Thoracic aorta (tissue), 2 donors: ENCODE measurements at places on chromosomes 4 and X. TPM values are rescaled to one million over a fixed set of nuclear protein-coding genes. Genes with fewer than 3 reads are reported as not detected.
A peak's percentile ranks its signal among the peaks of the same experiment; 100 is the strongest.

The MAP7D2 gene
- 0.14 TPM for total RNA-seq

The SHROOM3 gene
- 171 TPM for total RNA-seq

The PABPC4L gene
- total RNA-seq, result 2.2 TPM

The TSPAN6 gene
- 7.2 TPM for total RNA-seq

The PCDH11X gene
- 35.2 TPM for total RNA-seq

The KCNE5 gene
- 1.3 TPM for total RNA-seq

The XK gene
- total RNA-seq, result 1.6 TPM

GRCh38 chrX:47390780-47391179, 20.4 kb downstream of the ZNF157 start:
- H3K36me3 ChIP-seq, result no peaks in the 10 kb centered on the region
- H3K27me3 ChIP-seq, result no peaks in the 10 kb centered on the region
- DNase-seq, result no peak
- H3K4me1 ChIP-seq, result no peaks in the 10 kb centered on the region
- no peak overlapping the region for H3K4me3 ChIP-seq

GRCh38 chr4:94516067-94516466, 64.3 kb downstream of the PDLIM5 start:
- H3K27ac ChIP-seq, result peak overlapping the region; percentile 71
- H3K27me3 ChIP-seq, result no peaks in the 10 kb centered on the region

DNA sequence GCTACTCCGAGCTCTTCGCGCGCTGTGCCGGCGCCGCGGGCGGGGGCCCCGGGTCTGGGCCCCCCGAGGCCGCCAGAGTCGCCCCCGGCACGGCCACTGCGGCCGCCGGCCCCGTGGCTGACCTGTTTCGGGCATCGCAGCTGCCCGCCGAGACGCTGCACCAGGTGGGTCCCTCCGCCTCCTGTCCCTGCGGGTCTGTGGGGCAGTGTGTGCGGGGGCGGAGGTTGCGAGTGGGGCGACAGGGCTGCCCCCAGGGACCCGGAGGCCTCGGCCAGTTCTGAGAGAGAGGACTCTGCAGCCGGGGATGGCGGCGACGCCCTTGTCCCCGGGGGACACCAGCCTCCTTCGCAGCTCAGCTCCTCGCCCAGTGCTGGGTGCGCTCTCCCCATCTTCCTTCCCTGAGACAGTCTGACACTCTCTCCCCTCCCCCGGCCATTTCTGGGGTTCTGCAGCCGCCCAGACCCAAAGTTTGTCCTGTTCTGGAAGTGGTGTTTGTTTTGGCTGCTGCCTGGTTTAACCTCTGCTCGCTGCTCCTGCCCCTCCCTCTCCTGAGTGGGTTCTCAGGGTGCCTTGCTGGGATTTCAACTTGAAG, 609 bp downstream of the REPS2 start:
- no peak for DNase-seq
- no peak overlapping the region for H3K27ac ChIP-seq
- H3K4me3 ChIP-seq, result peak overlapping the region; percentile 76
- no peaks in the 10 kb centered on the region for H3K36me3 ChIP-seq
- peaks cover 8% of the 10 kb centered on the region for H3K4me1 ChIP-seq

GRCh38 chr4:112884406-112884805, 165.0 kb upstream of the ANK2 start:
- H3K4me3 ChIP-seq, result no peak overlapping the region
- no peaks in the 10 kb centered on the region for H3K27me3 ChIP-seq
- peaks cover 6% of the 10 kb centered on the region for H3K4me1 ChIP-seq
- no peaks in the 10 kb centered on the region for H3K36me3 ChIP-seq

DNA sequence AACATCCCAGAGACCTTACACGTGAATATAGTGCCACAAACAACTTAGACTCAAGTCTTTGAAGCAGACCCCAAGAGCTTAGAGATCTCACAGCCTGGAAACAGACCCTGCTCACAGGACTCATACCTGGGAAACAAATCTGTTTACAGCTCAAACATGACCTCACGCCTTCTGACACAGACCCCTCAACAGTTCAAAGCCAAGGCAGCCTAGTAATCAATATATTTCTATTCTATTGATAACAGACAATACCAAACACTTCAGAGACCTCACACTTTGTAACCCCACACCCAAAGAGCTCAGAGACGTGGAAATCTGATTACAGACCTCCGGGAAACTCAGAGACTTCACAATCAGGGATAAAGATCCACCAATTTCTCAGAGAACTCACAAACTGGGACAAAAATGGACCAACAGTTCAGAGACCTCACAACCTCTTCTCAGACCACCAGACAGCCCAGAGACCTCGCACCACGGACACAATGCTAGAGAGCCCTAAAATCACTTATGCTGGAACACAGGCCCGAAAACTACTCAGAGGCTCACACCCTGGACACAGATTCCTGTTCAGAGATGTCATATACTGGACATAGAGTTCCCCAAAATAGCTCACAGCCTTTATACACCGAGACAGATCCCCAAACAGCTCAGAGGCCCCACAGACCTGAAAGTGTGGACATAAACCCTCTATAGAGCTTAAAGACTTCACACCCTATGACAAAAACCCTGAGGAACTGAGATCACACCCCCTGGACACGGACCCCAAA, 14.8 kb downstream of the SUV39H1 start:
- H3K4me1 ChIP-seq, result no peaks in the 10 kb centered on the region
- H3K27me3 ChIP-seq, result no peaks in the 10 kb centered on the region
- no peaks in the 10 kb centered on the region for H3K36me3 ChIP-seq
- DNase-seq, result no peak
- no peak overlapping the region for H3K4me3 ChIP-seq
- H3K27ac ChIP-seq, result no peak overlapping the region
